ENCODE measurements at places on chromosomes 7 and 10. TPM values are rescaled to one million over a fixed set of nuclear protein-coding genes. Genes with fewer than 3 reads are reported as not detected.

DNA sequence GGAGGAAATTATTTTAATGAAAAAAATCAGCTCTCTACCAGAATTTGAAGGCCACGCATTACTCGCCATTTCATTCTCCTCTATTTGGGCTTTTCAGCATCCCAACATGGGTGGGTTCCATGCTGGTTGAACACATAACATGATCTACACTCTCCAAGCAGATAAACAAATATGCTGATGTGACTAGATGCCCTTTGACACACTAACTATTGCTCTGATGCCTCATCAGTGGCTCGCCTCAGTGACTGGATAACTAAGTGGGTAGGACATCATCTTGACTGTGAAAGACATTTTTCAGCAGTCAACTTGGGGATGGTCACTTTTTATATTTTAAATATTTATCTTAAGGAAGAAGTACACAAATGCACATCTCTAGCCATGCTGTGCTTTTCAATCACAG lies 113.9 kb upstream of the LAMB4 start:
- no peak for DNase-seq

The FGL2 gene
- not detected for total RNA-seq

- DNase-seq = no peak
Measured at GRCh38 chr7:30469303-30469702, 9.3 kb downstream of the NOD1 start.

GRCh38 chr7:85074-85882 lies 107.1 kb upstream of the FAM20C start:
- DNase-seq = no peak

- DNase-seq = no peak
Measured at GRCh38 chr7:157513682-157514081, 176.9 kb downstream of the DNAJB6 start.

The OPN4 gene
- not detected for total RNA-seq

The HMX3 gene
- 0.32 TPM for total RNA-seq

The CUBN gene
- total RNA-seq = 0.41 TPM

- DNase-seq = no peak
Measured at GRCh38 chr7:441684-442421, 77.8 kb downstream of the PDGFA start.

- DNase-seq = no peak
Measured at GRCh38 chr10:76286536-76286935, 855.1 kb downstream of the LRMDA start.

GRCh38 chr7:90675982-90676381 lies 79.9 kb downstream of the CDK14 start:
- no peak for DNase-seq

DNA sequence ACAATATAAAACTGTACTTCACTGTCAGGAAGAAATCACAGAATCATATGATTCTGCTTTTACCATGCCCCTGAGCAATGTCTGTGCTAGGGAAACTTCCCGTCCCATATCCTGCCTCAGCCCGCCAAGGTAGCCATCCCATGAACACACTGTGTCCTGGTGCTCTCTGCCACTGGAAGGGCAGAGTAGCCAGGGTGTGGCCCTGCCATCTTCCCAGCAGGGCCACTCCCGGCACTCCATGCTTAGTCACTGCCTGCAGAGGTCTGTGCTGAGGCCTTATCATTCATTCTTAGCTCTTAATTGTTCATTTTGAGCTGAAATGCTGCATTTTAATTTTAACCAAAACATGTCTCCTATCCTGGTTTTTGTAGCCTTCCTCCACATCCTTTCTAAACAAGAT lies 31.8 kb downstream of the AP3M1 start:
- DNase-seq = no peak

GRCh38 chr7:128160296-128160695 lies 80.8 kb upstream of the LEP start:
- DNase-seq = no peak

- DNase-seq = peak; percentile 85
Measured at GRCh38 chr7:100049441-100050291, at the start of gene ZSCAN21. ZSCAN21 (plus strand) TSS chr7:100049774; CDS start chr7:100057007, 7,233 bp downstream.

GRCh38 chr7:12884033-12884432 lies 196.6 kb downstream of the ARL4A start:
- no peak for DNase-seq

DNA sequence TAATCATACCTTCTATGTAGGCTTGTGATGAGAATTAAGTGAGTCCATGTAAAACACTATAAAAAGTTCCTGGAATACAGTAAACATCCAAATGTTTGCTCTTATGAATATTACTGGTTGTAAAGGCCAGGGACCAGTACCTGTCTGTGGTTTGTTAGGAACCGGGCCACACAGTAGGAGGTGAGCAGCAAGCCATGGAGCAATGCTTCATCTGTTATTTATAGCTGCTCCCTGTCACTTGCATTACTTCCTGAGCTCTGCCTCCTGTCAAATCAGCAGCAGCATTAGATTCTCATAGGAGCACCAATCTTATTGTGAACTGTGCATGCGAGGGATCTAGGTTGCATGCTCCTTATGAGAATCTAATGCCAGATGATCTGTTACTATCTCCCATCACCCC lies 662.0 kb upstream of the ANKRD30A start:
- no peak for DNase-seq

DNA sequence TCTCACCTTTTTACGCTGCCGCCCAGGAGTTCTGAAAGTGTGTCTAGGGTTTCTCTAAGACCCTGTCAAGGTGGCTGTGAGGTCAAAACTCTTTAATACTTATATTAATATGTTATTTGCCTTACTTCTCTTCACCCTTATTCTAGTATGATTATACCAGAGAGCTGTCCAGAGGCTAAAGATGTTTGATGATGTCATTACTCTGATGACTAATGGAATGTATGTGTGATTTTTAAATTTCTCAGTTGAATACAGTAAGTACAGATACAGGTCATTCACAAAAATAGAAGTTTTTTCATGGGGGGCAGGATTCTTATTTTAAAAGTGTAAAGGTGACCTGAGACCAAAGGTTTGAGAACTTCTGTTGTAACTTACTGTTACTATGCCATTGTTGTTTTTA lies 150.6 kb upstream of the FOXP2 start:
- no peak for DNase-seq

DNA sequence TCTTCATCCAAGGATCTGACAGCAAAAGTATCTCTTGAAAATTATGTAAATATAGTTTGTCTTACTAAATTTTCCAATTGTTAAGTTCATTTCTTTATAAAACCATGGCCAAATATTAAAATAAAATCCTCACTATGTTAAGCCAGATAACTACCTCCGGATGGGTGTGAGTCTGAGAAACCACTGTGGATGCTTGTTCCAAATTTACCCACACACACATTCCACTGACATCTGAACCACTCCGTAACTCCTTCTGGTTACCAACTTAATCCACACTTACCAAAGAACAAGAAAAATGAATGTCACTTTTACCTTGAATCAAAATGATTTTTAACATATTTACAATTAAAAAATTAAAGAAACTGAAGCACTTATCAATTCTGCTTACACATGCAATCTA lies 19.7 kb downstream of the CYTH3 start:
- no peak for DNase-seq

DNA sequence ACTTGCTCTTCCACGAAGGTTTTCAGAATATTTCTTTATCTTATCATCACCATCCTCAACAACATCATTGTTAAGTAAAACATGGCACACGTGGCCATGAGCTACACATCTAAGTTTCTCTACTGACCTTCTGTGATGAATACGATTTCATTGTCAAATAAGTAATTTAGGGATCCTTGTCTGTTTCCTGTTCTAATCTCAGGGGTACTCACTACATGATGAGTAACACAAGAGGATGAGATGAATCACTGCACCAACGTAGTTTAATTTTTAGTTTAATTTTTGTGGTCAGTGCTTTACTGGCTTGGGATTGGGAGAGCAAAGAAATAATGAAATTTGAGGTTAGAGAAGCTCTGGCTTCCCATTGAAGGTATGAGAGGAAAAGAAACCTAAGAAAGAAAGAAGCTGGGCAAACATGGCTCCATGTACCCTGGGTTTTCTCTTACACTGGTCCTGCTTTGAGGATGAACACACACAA lies 461.9 kb upstream of the KLF6 start:
- no peak for DNase-seq

The ATG9B gene
- 4.0 TPM for total RNA-seq

- DNase-seq = no peak
Measured at GRCh38 chr7:122166740-122167139, 22.7 kb upstream of the AASS start.
